ENCODE measurements at places on chromosomes 5 and 9.

DNA sequence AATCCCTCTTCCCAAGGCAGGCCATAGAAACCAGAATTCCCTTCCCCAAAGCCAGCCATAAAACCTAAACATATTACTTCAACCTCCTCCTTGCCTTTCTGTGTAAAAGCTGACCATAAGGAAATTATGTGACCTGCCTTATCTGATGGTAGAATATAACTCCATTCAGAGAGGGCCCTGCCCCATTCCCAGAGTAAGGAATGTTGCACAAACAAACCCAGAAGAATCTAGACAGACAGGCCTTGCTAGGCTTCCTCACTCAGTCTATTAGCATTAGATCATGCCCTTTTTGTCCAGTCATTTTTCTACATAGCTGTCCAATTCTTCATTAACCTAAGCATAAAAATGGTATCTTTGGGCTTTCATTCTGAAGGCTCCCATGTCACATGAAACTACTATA lies 17.8 kb upstream of the IFNB1 start:
- peak; percentile 12 for DNase-seq

DNA sequence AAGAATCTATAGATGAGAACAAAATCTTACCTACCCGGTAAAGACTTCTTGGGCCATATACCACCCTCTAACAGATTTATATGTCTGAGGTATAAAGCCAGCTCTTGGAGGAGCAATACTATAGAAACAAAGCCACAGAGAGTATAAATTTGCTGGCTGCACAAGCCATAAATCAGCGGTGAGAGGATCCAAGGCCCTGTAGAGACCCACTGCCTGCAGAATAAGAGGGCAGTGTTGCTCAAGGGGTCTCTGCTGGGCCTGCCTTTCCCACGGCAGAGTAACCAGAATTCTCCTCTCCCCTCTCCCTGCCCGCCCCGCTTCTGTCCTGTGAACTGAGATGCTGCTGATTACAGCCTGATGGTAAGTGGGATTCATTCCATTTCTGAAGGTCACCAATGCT lies 89.2 kb downstream of the NDFIP1 start:
- no peak for DNase-seq

DNA sequence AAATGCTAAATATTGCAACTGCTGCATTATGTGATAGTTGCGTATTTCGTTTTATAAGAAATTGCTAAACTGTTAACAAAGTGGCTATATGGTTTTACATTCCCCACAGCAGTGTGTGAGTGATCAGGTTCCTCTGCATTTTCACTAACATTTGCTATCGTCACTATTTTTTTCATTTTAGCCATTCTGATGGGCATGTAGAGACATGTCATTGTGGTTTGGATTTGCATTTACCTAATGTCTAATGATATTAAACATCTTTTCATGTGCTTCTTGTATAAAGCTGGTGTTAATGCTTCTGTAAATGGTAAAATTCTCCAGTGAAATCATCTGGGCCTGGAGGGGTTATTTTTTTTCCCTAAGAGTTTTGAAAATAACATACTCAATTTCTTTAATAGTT lies 61.6 kb downstream of the ERCC6L2 start:
- DNase-seq, result no peak

- peak; percentile 19 for DNase-seq
Observed at GRCh38 chr5:64384765-64385164, 121.0 kb upstream of the RGS7BP start.

GRCh38 chr5:172714491-172715420 lies 56.2 kb downstream of the DUSP1 start:
- peak; percentile 90 for DNase-seq

- peak; percentile 80 for DNase-seq
Observed at GRCh38 chr5:65482736-65483545, 1.2 kb upstream of the ADAMTS6 start.

DNA sequence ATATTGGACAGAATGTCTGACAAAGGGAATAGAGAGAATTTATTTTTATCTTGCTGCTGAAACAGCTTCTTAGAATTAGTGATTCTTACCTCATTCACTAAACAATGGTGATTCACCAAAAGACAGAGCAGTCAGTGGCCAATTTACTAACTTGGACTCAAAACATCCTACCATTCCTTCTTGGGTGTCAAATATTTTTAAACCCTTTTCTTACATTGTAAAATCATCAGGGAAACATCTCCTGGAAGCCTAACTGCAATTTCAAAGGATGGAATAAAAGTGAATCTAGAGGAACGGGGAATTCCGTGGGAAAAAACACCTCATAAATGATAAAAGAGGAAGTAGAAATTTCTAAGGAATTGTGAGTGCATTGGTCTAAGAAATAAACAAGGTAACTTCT lies 97.7 kb downstream of the LHFPL2 start:
- no peak for DNase-seq

GRCh38 chr9:19935422-19935821 lies 146.6 kb upstream of the SLC24A2 start:
- no peak for DNase-seq

DNA sequence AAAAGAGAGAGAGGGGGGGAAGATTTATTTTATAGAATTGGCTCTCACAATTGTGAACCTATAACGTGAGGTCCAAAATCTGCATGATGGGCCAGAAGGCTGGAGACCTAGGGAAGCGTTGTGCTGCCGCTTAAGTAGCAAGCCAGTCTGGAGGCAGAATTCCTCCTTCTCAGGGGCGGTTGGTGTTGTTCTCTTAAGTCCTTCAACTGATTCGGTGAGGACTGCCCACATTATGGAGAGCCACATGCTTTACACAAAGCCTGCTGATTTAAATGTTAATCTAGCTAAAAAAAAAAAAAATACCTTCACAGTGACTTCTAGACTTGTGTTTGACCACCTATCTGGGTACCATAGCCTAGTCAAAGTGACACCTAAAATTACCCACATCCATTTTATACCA lies 64.2 kb upstream of the CKS2 start:
- no peak for DNase-seq

DNA sequence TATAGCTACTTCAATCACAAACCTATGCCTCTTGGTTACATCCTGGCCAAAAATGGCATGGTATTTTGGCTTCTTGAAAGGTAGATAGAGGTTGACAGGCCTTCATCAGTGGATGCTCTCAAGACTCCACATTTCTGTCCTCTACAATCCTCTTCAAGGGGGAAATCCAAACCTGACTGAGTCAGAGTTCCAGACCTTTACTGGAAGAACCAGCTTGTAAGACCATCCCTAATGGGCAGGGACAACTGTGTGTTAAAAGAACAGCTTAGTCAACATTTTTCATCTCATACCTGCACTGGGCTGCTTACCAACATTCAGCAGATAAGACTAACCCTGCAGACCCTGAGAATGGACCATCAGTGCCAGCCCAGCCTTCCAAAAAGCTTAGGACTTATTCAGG lies 155.7 kb downstream of the CDK5RAP2 start:
- DNase-seq, result no peak

- DNase-seq, result peak; percentile 20
Observed at GRCh38 chr5:548256-548655, 24.0 kb upstream of the SLC9A3 start.

- DNase-seq, result peak; percentile 86
Observed at GRCh38 chr5:115842089-115842935, 577 bp downstream of the AP3S1 start.

DNA sequence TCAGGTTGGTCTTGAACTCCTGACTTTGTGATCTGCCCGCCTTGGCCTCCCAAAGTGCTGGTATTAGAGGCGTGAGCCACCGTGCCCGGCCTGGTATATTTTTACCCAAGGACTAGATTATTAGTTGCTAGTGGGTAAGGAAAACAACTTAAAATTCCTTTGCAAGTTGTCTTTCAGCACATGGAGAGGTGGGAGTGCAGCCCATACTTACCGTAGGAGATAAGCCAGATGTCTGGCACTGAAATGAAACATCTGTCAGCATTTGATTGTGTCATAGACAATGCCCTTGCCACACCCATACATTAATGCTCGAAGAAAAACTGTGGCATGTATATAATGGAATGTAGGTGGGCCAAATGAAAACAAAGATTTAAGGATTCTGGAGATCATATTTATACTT lies 36.6 kb upstream of the ANKH start:
- peak; percentile 65 for DNase-seq

GRCh38 chr9:351916-352315 lies 137.3 kb downstream of the DOCK8 start:
- DNase-seq, result no peak

- DNase-seq, result peak; percentile 27
Observed at GRCh38 chr9:94085062-94085639, 887 bp downstream of the PTPDC1 start.

GRCh38 chr5:14870337-14871213 lies 1.0 kb downstream of the ANKH start:
- no peak for DNase-seq

DNA sequence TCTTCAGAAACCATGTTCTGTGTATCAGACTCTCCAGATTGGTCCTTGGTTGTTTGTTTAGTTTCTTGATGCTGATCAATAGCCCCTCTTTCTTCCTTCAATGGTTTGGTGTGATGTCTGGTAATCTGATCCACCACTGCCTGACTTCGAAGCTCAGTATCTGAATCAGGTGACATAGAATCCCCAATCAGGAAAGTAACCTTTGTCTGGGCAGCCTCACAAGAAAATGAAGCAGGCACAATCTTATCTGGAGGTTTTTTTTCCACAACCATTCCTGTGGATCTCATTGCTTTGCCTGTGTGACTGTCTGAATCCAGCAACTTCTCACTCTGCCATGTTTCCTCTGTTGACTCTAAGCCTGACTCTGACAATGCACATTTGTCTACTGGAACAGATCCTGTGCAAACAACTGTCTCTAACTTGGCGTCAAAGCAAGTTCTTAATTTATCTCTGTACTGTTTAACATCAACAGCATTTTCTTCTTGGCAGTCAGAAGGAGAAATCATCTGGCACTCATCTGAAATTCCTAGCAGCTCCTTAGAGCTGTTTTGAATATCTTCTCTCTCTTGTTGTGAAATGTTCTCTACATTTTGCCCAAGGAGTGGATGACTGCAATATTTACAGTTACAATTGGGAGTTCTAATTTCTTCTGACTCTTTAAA lies 37.1 kb upstream of the RAPGEF6 start:
- DNase-seq, result peak; percentile 88

DNA sequence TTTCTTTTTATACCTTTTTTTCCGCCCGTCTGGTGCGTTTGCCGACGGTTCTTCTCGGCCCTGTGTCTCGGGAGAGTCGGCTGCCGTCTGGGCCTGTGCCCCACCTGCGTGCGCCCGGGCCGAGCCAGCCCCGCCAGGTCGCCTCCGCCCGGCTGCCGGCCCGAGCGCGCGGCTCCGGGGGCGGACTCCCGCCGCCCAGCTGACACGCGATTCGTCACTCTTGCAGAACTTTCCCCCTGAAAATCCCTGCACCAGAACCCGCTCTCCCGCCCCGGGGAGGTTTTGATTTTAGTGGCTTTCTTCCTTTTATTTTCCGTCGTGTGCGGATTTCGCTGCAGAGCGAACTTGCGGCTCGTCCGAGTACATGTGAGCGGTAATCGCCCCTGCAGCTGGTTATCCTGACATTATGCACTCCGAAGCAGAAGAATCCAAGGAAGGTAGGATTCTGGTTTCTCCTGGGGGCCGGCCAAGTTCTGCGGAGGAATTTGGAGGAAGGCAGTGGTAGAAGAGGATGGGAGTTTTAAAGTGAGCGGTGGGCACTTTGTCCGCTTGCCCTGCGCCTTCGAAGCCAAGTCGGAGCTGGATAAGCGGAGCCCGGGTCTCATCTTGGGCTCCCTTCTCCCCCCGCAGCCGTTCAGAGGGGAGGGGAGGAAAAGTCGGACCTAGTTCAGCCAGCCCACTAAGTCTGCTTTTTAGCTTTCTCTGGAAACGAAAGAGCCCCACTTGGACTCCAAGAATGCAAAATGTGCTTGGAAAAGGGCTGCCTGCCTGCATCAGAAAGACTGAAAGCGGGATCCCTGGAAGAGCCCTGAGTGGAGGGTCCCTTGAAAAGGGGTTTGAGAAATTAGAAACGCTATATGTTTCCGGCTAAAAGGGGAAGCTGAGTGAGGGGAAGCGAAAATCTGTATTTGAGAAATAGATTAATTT lies at the start of gene TNFAIP8:
Gene TNFAIP8, plus strand, starts transcription at position 335 of the 927 bp plus-strand sequence. Its CDS starts 72 bp downstream, at position 407.
- DNase-seq, result peak; percentile 85

DNA sequence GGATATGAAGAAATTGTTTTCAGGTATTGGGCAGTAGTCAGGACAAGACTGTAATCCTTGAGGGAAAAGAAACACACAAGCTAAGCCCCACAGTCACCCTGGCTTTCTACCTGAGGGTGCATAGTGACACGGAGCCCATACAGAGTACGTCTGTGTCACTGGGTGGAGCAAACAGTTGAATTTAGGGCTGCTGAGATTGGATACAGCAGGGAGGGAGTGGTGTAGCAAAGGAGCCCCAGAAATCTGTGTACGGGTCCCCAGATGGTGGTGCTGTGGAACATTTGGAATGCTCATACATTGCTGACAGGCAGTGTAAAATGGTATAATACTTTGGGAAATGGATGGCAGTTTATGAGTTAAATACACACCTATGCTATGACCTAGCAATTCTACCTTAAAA lies 5.1 kb downstream of the TRMT10B start:
- DNase-seq, result no peak

DNA sequence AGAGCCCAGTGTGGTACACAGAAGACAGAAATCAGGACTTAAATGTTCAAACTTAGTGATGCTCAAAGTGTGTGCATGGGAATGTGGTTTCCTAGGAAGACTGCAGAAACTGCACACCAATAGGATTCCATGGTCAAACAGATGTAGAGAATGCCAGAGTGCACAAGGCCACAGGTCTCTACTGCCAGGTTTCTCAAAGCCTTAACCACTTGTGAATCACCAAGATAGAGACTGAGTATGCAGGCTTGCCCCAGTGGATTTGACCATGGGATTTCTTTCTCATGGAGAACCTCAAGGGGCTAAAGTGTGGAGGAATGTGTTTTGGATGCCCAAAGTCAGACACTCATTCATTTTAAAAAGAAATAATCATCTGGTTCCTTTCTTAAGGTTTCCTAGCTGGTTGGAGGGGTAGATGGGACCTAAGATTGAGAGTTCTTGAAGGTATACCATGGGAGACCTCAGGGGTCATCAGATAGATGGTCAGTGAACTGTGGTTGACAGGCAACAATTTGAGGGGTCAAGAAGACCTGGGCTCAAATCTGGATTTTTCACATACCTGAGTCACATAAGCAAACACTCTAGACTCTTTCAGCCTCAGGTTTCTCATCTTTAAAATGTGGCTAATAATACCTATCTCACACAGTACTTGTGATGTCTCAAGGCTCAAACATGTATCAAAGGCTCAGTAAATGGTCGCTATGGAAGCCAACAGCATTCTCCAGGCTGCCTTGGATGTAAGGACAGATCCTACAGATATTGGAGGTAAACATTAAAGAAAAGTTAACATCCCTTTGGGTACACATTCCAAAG lies 81.1 kb downstream of the BOD1 start:
- DNase-seq, result no peak

- DNase-seq, result peak; percentile 45
Observed at GRCh38 chr9:38622288-38622674, 1.9 kb upstream of the ANKRD18A start.

- no peak for DNase-seq
Observed at GRCh38 chr5:143024228-143024920, 254.2 kb downstream of the ARHGAP26 start.

GRCh38 chr9:128065907-128066712 lies 1.0 kb downstream of the NAIF1 start:
- no peak for DNase-seq

All from adipocyte (in vitro differentiated cells).